Stimulated activated CD4-positive, alpha-beta T cell treated with anti-CD3 and anti-CD28 coated beads, Interleukin-2, amount 100 ng/mL, for 24 hours (primary cell): ENCODE measurements at places on chromosomes 1 and 21.

DNA sequence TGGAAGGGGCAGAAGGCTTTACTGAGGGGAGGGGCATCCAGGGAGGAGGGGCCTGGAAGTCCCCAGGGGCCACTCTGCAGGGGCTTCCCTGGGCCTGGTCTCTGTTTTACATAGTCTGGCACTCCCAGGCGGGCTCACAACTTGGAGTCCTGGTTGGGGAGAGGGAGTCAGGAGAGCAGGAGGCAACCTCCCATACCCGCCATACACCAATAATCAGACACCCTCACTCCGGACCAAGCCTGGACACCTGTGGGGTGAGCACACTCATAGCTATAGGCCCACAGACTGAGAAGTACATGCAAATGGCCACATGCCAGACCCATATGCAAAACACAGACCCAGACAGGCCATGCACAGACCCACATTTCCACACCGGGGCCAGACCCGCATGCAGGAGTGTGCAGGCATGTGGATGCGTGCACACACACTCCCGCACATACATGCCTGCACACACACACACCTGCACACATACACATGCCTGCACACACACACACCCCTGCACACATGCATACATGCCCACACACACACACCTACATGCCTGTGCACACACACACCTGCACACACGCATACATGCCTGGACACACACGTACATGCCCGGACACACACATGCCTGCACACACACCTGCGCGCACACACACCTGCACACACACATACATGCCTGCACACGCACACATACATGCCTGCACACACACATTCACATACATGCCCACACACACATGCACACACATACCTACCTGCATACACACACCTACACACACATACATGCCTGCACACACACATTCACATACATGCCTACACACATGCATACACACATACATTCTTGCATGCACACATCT, 89.5 kb upstream of the RUNX3 start:
- no peak for DNase-seq

DNA sequence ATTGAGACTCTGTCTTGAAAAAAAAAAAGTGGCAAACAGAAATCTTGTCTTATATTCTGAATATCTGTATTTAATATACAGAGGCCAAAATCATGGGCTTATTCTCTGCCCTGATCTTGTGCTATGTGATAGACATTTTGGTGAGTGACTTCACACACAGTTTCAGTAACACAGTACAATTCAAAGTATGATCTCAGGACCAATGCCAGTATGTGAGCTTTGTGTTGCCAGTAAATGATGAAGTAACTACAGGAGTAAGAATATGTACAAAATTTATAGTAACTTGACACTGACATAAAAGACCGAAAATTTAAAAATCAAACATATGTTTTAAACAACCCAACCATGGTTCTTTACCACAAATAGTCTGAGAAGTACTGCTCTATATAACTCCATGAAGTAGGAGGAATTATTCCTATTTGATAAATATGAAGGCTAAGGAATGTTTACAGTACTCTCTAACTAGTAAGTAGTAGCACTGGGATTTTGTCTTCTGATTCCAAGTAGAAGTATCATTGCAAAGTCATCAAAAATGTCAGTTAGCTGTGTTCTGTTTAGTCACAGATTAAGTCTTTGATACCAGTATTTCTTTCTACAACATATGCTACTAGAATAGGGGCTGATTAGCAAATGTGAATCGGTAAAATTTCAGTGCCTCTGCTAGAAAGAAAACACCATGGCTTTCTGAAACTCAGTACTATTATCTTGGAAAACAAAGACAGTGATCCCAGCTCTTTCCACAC, 25.3 kb downstream of the DPH5 start:
- DNase-seq: no peak

GRCh38 chr1:199279872-199280645, 641.2 kb downstream of the PTPRC start:
- DNase-seq: no peak

- no peak for DNase-seq
Measured at GRCh38 chr1:117802531-117803257, 126.7 kb downstream of the GDAP2 start.

GRCh38 chr1:57632401-57632800, 208.5 kb upstream of the DAB1 start:
- DNase-seq: no peak

- no peak for DNase-seq
Measured at GRCh38 chr1:186925881-186926669, 97.3 kb downstream of the PLA2G4A start.

- DNase-seq: no peak
Measured at GRCh38 chr21:37251294-37251634, 15.9 kb downstream of the VPS26C start.

DNA sequence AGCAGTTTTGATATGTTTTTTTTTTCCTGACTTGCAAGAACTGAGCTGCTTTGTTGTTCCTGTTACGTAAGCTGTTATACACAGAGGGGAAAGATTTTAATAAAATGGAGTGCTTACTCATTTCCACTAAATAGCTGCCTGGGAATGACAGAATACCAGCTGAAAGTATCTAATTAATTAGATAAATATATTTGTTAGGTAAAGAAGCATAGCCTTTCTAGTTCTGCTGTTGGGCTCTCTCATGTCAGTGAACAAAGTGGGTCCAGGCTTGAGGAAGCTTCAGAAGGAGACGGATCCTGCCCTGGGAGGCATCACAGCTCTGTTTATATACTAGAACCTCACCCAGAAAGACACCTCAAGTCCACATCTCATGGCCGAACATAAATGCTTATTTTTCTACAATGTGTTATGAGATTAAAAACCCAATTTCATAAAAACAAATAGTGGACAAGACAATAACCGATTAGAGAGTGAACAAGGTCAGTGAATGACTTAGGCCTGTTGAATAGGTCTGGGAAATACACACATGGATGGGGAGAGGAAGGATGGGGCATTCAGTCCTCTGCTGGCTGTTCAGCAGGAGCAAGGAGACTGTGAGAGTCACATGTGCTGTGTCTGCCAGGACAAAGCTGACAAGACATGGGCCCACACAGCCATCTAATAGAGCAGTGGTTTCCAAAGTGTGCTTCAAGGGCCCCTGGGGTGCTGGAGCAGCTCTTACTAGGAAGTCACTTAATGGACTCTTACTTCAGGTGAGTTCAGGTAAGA, 20.6 kb downstream of the TRAF5 start:
- no peak for DNase-seq

DNA sequence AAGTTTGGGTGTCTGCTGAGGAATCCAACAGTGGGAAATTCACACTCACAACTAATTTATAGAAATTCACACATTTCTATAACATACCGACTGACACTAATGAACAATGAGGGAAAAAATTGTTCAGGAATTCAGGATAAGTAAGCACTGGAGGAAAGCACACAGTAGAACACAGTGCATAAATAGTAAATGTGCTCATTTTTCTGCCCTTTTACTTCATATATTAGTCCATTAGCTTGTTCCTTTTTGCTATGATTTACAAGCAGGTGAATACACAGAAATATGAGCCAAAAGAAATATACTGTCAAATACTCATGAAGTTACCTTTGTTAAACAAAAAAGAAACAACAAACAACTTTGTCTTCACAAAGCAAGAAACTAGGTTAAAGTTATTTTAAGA, 11.3 kb downstream of the NRIP1 start:
- DNase-seq: no peak

GRCh38 chr1:21238141-21238800, 52.0 kb downstream of the ECE1 start:
- DNase-seq: no peak

DNA sequence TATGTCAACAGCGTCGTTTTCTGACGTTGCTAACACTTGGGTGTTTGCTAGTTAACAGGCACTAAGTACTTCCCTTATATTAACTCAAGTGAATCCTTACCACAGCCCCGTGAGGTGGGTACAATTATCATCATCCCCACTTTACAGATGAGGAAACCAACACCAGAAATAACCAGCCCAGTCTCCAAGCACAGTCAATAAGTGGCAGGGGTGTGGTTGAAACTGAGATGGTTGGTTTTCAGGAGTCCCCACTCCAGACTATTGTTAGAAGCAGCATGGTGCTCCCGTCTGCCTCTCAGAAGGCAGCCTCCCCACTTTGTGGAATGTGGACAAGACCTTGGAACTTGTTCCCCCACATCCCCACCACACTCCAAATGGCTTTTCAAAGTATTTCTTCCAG, 45.7 kb upstream of the ACOT11 start:
- DNase-seq: no peak

DNA sequence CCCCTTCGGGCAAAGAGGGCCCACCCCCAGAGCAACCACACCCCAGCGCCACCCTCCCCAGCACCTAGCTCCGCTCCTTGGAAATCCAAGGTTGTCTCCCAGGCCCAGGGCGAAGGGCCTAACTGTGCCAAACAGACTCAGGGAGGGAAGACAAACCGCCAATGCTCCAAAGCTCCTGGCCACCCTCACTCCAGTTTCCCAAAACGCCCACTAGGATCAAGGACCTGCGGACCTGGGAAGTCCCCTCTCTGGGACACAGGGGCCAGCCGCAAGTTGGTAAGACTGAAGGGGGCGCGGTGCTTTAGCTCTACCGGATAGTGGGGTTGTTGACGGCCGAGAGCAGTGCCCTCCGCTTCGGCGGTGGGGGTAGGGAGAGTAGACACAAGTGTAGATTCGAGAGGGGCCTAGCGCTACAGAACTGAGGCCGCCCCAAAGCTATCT, 581 bp downstream of the IRF6 start:
- no peak for DNase-seq

GRCh38 chr1:23484253-23485001, 448 bp upstream of the ASAP3 start:
- DNase-seq: peak; percentile 92

DNA sequence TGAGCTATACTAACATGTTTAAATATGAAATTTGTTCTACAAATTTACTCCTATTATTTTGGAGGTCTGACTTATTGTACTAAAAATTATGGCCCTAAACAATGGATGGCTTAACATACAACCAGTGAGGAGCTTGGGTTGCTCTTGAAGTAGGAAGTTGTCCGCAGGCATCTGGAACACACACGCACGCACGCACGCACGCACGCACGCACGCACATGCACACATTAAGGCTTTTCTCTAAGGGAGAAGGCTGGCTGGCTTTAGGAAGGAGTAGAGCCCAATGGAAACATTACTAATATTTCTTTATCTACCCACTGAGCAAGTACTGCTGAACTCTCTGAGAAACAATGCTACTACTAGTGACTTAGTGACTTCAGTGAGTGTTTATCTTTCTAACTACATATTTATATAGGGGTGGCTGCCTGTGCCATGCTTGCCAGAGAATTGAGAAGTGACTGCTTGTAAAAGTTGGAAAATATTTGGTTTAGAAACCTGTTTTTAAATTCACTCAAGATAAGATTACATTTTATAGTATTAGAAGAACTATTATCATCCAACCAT, 16.2 kb upstream of the ARHGAP29 start:
- no peak for DNase-seq
